ENCODE measurements at places on chromosomes 3 and 15.
A peak's percentile ranks its signal among the peaks of the same experiment; 100 is the strongest.

DNA sequence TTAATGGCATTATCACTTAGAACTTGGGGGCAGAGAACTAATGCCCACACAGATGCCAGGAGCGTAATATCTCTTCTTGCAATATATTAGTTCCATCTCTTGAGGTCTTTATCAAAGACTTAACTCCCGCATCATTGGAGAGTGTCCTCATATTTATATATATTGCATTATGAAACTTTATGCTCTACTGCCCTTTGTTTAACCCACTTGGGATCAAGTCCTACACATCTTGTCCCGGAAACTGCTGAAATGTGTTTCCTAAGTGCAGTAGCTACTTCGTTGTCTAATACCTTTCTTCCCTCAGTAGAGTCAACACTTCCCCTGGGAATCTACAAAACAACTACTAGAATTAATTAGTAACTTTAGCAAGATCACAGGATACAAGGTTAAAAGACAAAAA lies 1029.2 kb downstream of the OTOL1 start:
- no peak for DNase-seq

DNA sequence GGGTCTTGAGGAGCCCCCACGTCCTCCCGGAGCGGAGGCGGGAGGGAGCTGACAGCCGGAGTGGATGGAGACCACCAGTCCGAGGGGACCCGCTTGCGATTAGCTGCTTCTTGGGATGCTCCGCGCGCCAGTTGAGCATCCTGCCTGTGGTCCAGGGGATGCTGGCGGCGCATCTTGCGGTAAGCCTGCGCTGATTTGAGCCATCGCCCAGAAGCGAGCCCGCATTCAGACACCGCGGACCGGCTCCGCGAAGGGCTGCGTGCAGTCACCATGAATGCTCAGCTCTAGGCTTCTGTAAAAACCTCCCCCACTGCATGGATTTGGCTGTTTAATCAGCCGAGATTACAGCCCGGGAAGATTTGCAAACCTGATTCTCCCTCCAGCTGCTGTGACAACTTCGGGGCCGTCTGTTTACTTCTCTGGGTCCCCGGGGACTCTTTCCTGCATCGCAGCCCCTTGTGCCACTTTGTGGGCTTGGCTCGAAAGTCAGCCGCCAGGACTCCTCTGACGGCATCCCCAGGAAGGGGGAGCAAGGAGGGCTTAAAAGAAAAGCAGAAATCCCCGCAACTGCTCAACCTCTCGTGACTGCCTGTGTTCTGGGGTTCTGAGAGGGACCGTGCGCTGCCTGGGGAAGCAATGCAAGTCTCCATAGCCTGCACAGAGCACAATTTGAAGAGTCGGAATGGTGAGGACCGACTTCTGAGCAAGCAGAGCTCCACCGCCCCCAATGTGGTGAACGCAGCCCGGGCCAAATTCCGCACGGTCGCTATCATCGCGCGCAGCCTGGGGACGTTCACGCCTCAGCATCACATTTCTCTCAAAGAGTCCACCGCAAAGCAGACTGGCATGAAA lies 171.1 kb downstream of the KCNAB1 start:
- no peak for DNase-seq

- DNase-seq, result no peak
Observed at GRCh38 chr3:57110214-57110613, 49.8 kb downstream of the SPATA12 start.

- DNase-seq, result no peak
Observed at GRCh38 chr3:194142156-194142910, 6.4 kb downstream of the HES1 start.

DNA sequence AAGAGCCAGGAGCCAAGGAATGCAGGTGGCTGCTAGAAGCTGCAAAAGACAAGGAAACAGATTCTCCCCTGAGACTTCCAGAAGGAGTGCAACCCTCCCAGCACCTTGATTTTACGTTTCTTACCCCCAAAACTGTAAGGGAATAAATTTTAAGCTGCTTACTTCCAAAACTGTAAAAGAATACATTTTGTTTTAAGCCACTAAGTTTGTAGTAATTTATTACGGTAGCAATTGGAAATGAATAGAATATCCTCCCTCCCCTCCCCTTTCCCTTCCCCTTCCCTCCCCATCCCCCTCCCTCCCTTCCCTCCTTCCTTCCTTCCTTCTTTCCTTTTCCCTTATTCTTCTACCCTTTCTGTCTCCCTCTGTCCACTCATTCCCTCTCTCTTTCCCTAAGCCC lies 203.7 kb upstream of the CFAP20DC start:
- DNase-seq, result no peak

DNA sequence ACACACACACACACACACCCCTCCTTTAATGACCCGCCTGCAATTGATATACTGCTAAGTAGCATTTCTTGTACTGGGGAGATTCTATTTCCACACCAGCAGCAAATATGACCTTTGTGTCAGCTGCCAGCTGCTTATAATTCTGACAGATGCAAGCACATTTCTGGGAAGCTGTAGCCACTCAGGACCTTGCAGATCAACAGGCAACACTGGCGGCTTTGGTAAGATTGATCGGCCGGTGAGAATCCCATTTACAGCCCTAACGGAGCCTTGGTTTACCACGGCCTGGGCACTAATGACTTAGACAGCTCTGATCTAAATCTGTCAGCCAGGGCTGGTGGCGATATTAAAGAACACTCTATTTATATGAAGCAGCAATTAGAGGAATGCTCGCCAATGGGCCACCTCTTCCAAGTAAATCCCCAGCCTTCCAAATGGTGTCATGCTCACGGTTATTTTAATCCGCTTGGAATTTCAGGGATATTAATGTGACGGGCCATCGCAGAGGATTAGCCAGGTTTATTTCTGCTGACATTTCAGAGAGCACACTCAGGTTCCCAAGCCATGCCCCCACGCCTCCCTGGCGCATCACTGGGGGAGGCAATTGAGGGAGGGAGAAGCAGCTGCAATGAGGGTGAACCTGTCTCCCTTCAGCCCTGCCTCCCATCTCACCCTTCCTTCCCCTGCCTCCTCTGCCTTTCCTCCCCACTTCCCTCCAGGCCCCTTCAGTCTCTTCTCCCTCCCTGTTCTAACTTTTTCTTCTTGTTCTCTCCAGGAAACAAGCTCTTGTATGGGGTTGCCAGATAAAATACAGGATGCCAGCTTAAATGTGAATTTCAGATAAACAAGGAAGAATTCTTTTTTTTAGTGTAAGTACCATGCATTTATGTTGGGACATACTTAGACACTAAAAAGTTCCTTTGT lies 287.0 kb downstream of the TLE3 start:
- no peak for DNase-seq

GRCh38 chr3:13474776-13475303 lies 5.3 kb upstream of the HDAC11 start:
- no peak for DNase-seq

GRCh38 chr3:128320551-128321340 lies 145.9 kb downstream of the DNAJB8 start:
- no peak for DNase-seq

GRCh38 chr3:108324177-108324576 lies 27.8 kb downstream of the HHLA2 start:
- no peak for DNase-seq

- DNase-seq, result no peak
Observed at GRCh38 chr3:142057331-142057725, 92.0 kb downstream of the TFDP2 start.

- DNase-seq, result no peak
Observed at GRCh38 chr3:12656193-12656592, 7.7 kb downstream of the RAF1 start.

DNA sequence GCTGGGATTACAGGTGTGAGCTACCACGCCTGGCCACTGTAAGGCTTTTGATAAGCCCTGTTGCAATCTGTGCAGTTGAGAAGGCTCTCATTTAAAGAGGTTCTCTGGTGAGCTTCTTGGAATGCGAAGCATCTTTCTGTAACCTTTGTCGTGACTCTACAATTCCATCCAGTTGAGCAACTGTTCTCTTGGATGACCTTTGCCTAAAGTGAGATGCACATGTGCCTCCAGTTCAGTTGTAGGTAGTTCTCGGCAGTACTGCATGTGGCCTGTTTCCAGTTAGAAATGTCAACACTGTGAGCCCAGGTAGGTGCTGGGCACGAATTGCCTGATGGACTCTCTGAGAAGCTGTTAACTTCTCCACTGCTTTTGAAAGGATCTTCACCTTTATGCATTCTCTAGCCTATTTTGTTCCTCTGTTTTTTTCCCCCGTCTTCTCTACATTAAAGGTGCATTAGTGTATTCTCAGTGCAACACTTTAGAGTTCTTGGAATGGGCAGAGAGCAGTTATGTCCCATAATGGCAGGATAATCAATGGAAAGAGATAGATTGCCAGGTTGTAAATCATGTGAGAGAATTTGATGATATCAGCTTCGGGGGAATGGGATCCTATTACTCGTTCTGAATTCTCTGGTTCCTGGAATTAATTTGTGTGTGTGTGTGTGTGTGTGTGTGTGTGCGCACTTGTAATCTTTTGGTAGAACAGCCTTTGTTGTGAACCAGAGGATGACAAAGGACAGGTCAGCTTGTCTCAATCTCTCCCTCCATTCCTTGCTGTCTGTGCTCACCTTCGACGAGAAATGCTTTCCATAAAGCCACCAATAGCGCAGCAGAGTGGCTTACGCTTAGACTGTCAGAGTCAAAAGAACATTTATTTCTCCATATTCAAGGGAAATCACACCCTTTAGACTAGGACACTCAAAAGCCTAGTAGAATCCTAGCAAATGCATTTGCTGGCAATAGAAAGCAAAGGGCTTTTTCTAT lies 51.1 kb downstream of the PTPRG start:
- DNase-seq, result no peak

- DNase-seq, result no peak
Observed at GRCh38 chr3:34106879-34107278, 308.4 kb downstream of the PDCD6IP start.

DNA sequence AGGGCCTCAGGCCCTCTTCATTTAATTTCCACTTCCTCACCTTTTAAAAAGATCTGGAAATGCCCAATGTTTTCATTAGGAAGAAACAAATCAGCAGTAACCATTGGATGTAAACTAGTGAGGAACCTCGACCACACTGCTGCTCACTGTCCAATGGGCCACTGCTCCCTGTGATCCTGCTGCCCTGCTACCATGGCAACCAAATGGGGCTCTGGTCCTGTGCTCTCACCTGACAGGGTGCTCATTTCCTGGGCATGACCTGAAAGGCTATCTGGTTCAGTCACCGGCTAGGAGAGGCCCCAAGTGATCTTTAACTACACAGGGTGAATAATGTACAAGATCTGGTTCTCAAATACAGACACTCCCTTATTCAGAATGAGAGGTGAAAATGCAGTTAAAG lies 54.6 kb downstream of the ARHGEF3 start:
- DNase-seq, result no peak

GRCh38 chr15:36294359-36294758 lies 285.1 kb upstream of the CDIN1 start:
- DNase-seq, result no peak

DNA sequence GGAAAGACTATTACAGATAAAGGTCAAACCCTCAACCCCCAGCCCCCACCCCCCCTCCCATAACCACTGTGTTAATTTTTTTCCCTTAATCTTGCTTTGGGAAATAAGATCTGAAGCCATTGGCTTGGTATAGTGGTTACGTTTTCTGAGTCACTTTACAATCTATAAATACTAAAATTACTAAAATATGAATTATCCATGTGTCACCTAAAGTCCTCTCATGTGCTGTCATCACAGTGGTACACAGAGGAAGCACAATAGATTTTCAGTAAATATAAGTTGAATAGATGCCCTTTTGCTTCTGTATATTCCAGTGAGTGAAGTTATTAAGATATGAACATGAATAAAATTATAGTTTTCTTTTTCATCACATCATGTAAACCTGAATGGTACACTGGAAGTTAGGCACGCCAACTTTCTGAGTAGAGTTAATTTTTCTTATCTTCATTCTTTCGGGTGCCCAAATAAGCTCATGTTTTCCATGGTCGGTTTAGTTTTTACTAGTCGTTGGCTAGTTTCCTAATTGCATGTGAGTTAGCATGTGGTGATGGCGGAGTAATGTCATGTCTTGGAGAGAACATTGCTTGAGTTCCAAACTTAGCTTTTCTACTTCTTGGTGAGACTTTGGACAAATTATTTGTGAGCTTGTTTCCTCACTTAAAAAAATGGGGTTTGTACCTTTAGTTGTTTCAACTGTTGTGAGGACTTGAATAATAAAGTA lies 11.5 kb downstream of the PPP4R2 start:
- no peak for DNase-seq

DNA sequence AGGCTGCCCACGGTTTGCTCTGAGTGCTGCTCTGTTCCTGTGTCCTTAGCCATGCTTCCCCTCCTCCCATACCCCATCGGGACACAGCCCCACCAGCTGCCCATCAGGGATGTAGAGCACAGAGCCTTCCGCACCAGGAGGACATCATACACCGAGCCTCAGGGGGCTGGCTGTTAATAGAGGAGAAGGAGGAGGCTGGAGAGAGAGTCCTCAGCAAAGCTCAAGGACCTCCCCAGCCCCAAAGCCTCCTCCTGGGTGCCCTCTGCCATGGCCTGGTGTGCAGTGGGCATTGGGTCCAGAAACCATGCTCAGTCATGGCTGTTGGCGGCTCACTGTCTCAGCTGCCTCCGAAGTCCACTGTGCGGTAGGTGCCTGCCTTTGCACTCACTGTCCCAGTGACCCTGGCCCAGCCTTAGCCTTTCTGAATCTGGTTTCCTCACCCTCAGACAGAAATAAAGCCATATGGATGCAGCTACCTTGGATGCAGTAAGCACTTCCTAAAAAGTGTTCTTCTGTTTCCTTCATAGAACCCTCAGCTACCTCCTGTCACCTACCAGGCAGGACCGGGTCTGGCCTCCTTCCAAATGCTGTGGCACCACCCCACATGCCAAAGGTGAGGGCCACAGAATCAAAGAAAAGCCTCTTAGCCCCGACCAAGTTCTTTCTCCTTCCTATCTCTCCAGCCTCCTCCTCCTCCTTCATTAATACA lies 53.9 kb downstream of the ACAD9 start:
- no peak for DNase-seq

GRCh38 chr3:36969540-36970432 lies 23.1 kb downstream of the EPM2AIP1 start:
- DNase-seq, result no peak

- DNase-seq, result no peak
Observed at GRCh38 chr3:187000711-187001151, 70.4 kb downstream of the ST6GAL1 start.

GRCh38 chr3:101868534-101869464 lies 19.5 kb downstream of the NFKBIZ start:
- DNase-seq, result no peak

GRCh38 chr3:124824286-124824915 lies 62.8 kb downstream of the ITGB5 start:
- no peak for DNase-seq

DNA sequence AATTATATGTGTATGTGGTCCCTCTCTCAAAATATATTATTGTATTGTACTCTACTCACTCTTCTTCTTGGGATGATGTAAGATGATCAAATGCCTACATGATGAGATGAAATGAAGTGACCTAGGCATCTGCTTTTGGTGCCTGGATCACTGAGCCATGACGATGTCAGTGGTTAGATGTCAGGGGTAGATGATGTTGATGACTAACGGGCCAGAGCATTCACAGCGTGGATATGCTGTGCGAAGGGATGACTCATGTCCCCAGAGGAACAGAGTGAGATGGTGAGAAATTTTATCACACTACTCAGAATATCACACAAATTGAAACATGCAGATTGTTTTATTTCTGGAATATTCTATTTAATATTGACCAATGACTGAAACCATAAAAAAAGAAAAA lies 233.9 kb upstream of the CADM2 start:
- peak; percentile 74 for DNase-seq
